ENCODE measurements at places on chromosomes 2 and 18.

GRCh38 chr2:20180676-20181648 lies 44.0 kb downstream of the SDC1 start:
- no peak for DNase-seq

- no peak for DNase-seq
Measured at GRCh38 chr2:39663187-39663930, 2.4 kb upstream of the TMEM178A start.

GRCh38 chr18:54254265-54254758 lies 15.0 kb upstream of the POLI start:
- no peak for DNase-seq

- no peak for DNase-seq
Measured at GRCh38 chr2:97617911-97618310, 28.0 kb upstream of the COX5B start.
